ENCODE measurements at places on chromosomes 5 and 9. TPM values are rescaled to one million over a fixed set of nuclear protein-coding genes. Genes with fewer than 3 reads are reported as not detected.

TEX48 gene
- total RNA-seq = not detected

PTGR1 gene
- 20.7 TPM for total RNA-seq

CCDC171 gene
- total RNA-seq = 0.44 TPM

SVEP1 gene
- under 0.01 TPM for total RNA-seq

ANKRD34B gene
- not detected for total RNA-seq

CYLC2 gene
- total RNA-seq = not detected

All from lung microvascular endothelial cell (primary cell).